ENCODE measurements at places on chromosomes 4 and X.

GRCh38 chrX:65688403-65688871, 21.0 kb downstream of the MSN start:
- no peak for DNase-seq

- DNase-seq: peak; percentile 60
Observed at GRCh38 chrX:39755143-39756032, 342.4 kb downstream of the BCOR start.

GRCh38 chrX:56066016-56066415, 166.1 kb upstream of the KLF8 start:
- DNase-seq: no peak

GRCh38 chr4:129326571-129327460, 230.9 kb downstream of the C4orf33 start:
- no peak for DNase-seq

- no peak for DNase-seq
Observed at GRCh38 chrX:35726176-35726575, 72.0 kb upstream of the MAGEB16 start.

GRCh38 chr4:38381788-38382187, 282.2 kb upstream of the KLF3 start:
- DNase-seq: no peak

- DNase-seq: no peak
Observed at GRCh38 chrX:44506678-44507077, 36.0 kb downstream of the FUNDC1 start.

- peak; percentile 19 for DNase-seq
Observed at GRCh38 chr4:78186597-78187543, 129.7 kb downstream of the FRAS1 start.

DNA sequence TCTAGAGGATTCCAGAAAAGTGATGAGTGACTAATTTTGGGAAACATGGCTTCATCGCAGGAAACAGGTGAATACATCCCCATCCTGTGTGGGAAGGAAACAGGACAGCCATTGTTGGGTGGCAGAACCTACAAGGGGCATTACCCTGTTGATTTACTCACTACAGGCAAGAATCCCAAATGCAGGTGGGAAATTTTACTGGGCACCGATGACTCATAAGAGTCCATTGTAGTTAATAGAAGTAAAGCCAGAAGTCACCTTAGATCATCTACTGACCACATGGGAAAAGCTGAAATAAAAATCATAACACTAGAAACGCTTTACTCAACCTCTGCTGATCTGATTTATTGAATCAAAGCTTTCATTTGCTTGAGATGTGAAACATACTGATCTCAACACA, 136.4 kb downstream of the TRIML1 start:
- no peak for DNase-seq

GRCh38 chrX:149284616-149285015, 220.5 kb downstream of the IDS start:
- no peak for DNase-seq

- no peak for DNase-seq
Observed at GRCh38 chrX:20913760-20914159, 460.5 kb upstream of the CNKSR2 start.

DNA sequence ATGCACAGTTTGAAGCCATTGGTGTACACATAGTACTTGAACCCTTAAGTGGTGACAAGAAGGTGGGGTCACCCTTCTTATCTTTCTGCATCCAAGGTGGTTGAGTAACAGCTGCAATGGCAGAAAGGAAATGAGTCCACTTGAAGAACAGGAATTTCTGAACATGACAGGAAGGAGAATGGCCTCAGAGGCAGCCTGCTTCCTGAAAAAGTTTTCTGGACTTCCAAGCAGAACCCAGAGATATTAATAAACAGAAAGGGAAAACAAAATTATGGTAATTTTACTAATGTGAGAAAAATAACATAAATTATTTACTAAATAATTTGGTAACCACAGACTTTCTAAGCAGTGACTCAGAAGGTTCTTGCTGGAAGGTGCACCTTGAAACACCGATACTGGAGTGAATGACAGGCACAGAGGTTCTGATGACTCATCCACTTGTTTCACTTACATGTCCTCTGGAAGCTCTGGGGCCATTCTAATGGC, 119.9 kb upstream of the HS3ST1 start:
- no peak for DNase-seq

GRCh38 chr4:19512086-19512485, 739.6 kb upstream of the SLIT2 start:
- no peak for DNase-seq

GRCh38 chr4:111930659-111931058, 214.6 kb upstream of the FAM241A start:
- no peak for DNase-seq

DNA sequence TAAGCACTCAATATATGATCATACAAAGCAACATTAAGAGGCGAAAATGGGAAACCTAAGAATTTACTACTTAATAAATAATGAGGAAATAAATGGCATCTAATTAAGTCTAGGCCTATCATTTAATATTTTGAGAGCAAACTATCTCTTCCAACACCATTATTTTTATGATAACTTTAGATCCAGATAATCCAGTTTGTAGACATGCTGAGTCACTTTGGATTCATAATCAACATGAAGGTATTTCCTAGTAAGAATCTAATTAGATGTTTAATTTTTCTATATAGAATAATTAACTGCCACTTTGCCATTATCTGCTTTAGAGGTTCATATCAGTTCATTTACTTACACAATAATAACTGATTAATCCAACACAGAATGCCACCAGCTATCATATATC, 336.2 kb downstream of the INPP4B start:
- DNase-seq: no peak

- DNase-seq: no peak
Observed at GRCh38 chr4:98891478-98892337, 37.2 kb downstream of the EIF4E start.

GRCh38 chr4:16665942-16666551, 232.4 kb downstream of the LDB2 start:
- no peak for DNase-seq

- no peak for DNase-seq
Observed at GRCh38 chrX:148448686-148449085, 51.7 kb upstream of the AFF2 start.

DNA sequence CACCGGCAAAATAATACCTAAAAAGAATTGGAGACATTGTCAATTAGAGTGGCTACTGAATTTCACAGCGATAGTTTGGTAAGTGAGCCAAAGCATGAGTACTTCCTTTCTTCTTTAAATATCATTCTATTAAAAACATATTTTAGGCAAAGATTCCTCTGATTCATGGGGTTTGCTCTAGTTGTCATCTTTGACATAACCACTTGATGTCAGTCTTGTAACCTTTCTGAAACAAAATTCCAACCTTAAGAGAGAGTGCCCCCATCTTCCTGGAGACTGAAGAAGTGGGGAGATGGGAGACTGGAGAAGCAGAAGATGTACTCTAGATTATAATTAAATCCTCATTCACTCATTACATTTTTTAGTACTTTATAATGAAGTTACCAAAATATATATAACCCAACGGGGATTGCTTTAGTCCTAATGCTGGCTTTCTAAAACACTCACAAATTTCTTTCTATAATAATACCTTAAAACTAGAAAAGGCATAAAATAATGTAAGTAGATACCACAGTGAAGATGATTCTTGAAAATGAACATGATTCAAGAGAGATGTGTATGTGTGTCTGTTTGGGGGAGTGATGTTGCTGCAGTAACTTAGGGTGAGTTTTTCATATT, 96.4 kb downstream of the EMCN start:
- DNase-seq: peak; percentile 13

- DNase-seq: no peak
Observed at GRCh38 chr4:955931-956381, 17.4 kb downstream of the DGKQ start.

All from SHP77 (cell line).